ENCODE measurements at places on chromosomes 16 and 17.

DNA sequence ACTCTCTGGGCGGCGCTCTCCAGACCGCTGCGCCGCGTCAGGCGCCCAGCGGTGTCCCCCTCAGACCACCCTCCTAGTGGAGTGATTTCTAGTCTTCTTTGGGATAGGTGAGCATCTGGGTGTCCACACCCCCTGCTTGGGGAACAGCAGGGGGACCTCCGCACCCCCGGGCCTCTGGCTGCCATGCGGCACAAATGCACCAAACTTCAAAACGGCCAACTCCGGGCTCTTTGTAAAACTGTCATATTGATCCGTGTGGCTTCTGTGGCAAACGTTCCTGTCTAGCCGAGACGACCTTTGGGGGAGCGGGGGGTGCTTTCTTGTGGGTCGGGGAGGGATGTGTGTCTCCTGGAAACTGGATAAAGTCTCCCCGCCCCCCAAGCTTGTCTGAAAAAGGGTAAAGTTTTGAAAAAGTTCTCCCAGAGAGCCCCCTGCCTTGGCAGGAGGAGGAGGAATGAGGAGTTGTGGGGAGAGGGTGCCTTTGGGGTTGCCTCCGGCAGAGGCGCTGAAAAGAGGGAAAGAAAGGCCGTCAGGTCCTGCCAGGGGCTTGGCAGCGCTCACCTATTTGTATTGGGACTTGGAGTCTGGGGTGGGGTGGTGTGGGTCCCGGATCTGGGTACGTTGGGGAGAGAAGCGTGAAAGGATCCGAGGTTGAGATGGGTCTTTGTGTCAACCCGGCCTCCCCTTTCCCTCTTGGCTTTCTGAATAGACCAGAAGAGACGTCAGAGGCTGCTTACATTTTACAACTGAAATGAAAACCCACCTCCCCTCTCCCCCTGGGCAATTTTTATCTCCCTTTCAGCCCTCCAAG, 2.2 kb upstream of the CHD3 start:
- DNase-seq = peak; percentile 23

- DNase-seq = no peak
These were observed 10.5 kb upstream of the ITGAD start for GRCh38 chr16:31382485-31383161.

DNA sequence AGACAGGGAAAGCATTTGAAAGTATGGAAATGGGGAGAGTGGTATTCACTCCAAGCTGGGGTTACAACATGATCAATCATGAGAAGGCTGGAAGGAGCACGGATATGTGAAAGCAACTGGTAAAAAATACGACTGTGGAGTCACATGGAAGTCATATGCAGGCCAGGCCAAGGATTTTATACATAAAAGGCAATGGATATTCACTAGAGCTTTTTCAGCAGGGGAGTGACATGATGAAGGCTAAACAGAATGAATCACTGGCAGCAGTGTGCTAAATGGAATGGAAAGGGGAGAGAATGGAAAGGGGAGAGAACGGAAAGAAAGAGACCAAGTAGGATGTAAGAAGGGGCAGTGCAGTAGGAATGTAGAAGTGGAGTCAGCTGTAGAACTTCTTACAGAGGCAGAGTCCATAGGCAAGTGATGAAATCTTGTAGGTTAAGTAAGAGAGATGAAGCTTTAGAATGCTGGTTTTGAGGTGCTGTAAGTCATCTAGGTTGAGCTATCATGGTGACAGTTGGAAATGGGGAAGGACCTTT, 13.0 kb upstream of the NETO2 start:
- DNase-seq = no peak

DNA sequence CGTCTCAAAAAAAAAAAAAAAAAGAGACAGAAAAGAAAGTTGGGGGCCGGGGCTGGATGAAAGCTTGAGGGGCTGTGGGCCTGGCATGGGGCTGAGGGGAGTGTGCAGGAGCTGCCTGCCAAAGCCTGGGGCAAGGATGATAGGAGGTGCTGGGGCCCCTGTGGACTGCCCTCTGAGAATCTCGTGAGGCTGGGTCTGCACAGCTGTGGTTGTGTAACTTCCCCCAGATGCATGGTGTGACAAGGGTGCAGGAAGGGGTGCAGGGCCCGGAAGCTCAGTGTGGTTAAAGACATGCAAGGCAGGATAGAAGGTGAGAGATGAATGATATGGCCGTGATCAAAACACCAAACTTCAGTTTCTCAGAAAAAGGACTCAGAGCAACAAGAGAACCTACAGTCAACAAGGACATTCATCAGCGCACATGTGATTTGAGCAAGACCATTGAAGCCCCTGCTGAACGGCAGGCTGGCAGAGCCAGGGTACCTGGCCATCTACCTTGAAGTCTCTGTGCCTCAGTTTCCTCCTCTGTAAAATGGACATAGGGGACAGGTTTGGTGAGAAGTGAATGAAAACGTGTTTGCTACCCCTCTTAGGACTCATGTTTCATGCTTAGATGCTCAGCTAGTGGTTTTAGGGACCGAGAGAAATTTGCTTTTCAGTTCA, 9.6 kb downstream of the IL32 start:
- peak; percentile 62 for DNase-seq

DNA sequence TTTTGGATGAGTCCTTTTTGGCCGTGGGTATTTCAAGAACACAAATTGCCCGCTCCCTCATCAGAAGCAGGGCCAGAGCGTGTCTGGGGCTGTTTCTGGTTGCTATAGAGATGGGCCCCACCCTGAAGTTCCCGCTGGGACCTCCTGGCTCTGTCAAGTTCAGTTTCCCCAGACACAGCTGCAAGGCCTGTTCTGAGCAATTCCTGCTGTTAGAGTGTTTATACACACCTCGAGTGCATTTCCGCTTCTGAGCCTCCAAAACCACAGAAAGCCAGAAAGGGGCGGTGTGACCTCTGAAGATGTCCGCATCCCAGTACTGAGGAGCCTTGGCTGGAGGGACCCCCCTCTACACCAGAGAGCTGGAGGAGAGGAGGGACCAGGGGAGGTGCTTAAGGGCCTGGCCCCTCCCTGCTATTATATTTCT, 9.3 kb upstream of the WBP2 start:
- DNase-seq = no peak

- DNase-seq = no peak
These were observed 281.4 kb downstream of the BCAS3 start for GRCh38 chr17:60959011-60959410.

- DNase-seq = no peak
These were observed 7.0 kb downstream of the DPEP1 start for GRCh38 chr16:89620406-89620841.

DNA sequence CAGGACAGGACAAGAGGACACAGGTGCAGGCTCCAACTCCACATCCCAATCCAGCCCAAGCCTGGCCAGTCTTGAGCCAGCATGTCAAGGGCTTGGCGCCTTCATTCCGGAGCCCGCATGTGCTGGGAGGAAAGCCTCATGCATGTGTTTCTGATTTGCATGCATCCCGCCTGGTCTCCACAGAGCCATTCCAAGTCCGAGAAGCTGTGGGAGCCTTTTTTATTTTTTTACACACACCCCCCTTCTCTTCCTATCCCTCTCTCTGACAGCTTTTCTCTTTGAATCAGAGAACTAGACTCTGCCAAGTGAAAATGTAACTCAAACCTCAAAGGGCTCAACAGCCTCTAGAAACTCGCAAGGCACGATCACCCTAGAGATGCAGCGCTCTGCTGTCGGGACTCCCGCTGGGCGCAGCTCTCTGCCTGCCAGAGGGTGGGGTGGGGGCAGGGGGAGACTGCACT, 45.1 kb downstream of the NOG start:
- DNase-seq = no peak

DNA sequence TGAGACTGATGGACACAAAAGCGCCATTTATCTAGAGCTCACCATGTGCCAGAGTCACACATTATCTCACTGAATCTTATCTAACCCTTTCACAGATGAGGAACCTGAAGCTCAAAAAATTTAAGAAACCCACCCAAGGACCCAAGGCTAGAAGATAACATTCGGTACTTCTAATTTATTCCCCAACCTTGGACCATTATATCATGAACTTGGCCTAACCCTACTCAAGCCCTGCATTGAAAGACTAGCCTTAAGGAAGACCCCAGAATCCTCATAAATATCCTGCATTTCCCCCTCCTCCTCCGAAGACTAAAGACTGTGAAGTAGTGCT, 548 bp upstream of the DYNC1LI2 start:
- DNase-seq = no peak

GRCh38 chr16:63737633-63738032, 1384.2 kb downstream of the CDH11 start:
- DNase-seq = no peak
